ENCODE measurements at places on chromosomes 16 and 17.

- no peak for DNase-seq
Observed at GRCh38 chr17:79931817-79932309, 92.6 kb upstream of the CBX4 start.

GRCh38 chr17:18070861-18071340, 16.8 kb upstream of the DRG2 start:
- DNase-seq = no peak

- no peak for DNase-seq
Observed at GRCh38 chr16:57226701-57227621, 18.1 kb upstream of the ARL2BP start.

DNA sequence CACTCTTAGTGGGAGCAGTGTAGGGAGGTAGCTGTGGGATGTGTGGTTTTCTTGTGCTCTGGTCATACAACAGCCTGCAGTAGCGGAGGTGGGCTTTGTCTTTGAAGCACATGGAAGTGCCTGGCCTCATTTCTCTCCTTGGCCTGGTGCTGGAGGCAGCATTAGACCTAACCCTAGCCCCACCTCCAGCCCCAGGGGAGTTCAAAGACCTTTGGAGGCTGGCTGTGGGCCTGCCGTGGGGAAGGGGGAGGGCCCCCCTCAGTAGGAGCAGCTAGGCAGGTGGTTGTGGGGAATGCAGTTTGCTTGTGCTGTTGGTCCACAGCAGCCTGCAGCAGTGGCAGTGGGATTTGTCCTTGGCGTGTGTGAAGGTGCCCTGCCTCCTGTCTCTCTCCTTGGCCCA, 91.7 kb downstream of the BCAS3 start:
- DNase-seq = no peak

Measured in posterior cingulate gyrus (tissue), 11 donors.